ENCODE measurements at places on chromosomes 7 and 10.
A peak's percentile ranks its signal among the peaks of the same experiment; 100 is the strongest.

DNA sequence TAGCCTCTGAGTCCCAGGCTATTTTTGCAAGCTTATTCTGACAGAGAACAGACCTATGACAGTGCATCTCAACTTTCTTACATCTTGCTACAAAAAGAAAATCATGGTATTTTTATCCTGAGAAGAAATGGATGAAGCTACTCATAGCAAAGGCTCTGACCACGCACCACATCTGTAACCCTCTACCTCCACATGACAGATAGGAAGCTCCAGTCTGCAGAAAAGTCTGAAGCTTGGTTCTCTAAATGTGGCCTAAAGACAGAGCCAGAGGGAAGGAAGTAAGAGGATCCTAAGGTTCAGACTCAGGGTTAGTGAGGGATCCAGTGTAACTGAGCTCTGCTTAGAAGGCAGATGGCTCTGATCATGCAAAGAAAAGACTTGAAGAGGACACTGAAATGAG is 58.4 kb upstream of the ABCB5 start:
- DNase-seq, result no peak

DNA sequence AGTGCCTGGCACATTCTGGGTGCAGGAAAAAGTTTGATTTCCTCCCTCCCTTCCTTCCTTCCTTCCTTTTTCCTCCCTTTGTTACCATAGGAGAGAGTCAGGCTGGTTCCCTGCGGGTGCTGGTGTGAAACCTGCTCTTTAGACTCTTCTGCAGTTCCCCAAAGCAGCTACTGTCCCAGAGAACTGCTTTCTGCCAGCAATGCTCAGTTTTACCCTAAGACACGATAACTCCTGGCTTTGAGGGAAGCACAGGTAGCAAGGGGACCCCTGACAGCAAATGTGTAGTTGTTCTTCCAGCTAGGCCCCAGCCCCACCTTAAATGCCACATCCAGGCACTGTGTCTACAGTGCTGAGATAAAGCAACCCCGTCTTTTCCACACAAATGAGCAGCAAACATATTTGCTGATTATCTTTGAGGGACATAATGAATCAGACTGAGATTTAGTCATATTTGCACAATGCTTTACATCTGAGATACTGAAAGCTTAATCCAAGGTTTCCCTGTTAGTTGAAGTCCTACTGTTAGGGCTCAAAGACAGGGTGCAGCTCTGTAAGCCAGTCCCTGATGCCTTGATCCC is 55.5 kb downstream of the MET start:
- no peak for DNase-seq

- peak; percentile 40 for DNase-seq
Observed at GRCh38 chr10:91551856-91552255, 81.0 kb downstream of the PPP1R3C start.

DNA sequence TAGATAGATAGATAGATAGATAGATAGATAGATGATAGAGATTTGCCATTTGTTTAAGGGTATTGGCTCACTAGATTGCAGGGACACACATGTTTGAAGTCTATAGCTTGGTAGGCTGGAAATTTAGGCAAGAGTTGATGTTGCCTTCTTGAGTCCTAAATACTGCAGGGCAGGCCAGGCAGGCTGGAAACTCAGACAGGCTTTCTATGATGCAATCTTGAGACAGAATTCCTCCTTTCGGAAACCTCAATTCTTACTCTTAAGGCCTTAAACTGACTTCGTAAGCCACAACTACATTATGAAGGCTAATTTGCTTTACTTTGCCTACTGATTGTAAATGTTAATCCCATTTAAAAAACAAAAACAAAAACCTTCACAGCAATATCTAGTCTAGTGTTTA is 322.9 kb upstream of the AKR1E2 start:
- no peak for DNase-seq

DNA sequence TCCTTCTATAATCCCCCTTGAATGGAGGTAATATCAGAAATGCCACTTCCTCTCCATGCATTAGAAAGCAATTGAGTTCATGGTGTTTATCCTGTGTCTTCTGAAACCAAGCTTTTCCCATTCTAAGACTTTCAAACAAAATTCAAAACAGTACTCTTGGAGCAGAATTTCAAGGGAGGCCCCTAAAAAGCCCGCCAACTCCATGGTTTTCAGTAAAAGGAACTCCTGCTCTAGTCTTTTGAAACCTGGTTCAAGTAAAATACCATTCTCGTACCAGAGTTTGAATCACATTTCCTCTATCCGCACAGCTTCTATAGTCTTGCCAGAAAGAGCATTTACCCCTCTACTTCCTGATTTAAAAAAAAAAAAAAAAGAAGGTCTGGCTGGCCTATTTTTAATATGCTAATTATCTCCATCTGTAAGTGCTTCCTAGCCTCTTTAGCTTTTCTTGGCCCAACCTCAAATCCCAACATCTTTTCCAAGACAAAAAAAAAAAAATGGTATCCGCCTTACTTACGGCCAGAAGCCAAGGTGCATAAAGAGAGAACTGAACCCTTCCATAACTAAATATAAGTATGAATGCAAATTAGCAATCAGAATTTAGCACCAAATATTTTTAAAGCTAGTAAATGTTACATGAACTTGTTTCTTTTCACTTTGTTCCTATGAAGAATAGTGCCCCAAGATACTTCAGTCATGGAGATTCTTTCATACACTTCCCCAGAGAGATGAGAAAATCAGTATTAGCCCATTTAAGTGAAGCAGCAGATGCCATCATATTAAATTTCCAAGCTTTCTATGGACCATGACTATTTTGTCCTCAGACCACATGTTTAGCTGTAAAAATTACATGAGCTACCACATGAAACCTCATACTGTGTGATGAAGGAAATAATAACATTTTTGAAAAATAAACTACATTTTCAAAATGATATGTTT is 199.9 kb upstream of the FAM3C start:
- DNase-seq, result no peak

DNA sequence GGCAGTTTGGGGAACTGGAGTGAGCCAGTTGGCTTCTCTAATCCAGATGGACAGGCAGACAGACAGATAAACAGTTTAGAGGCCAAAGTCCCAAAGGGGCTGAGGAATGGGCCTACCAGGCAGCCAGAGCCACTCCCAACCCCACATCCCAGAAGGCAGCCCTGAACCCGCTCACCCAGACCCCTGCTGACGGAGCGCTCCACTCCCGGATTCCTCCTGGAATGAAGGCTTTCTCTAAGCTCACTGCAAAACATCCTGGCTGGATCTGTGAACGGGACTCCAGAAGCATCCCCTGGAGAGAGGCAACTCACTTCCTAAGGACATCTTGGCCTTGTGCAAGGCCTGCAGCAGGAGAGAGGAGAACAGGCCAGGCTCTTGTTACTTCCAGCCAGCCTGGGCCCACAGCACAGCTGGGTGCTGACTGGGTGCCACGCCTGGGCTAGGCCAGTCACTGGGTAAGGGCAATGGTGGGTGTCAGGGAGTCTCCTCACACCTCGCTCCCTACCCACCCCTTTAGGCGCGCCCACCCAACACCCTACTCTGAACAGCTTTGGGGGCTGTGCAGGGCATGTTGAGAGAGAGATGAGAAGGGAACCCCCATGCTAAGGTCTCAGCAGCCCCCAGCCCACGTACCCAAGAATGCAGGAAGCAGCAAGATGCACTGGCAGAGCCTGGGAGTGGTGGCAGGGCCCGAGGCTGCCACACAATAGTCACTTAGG is 168.6 kb upstream of the ZMIZ1 start:
- DNase-seq, result no peak

DNA sequence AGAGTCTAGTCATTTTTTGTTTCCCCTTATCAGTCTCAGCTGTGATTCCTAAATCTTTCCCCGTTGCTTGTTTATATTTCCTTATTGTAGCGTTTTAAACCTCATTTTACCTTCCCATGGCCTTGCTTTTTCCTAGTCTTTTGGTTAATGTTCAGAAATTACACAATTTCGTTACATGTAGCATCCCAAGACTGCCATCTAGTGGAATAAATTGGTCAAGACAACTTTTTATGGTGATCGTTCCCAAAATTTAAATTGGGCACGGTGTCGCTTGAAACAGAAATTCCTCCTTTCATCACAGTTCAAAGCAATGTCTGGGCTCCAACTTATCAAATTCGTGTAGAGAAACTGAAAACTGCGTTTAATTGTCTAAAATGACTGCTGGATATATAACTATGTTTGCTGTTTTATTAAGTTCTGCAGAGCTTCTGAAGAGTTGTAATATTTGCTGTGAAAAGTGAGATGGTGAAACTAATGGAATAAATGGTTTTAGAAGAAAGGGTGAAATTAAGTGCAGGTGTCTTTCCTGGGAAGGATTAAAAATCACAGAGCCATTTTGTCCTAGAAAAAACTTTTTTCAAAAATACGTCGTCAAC is 370.2 kb downstream of the PHF14 start:
- peak; percentile 62 for DNase-seq

GRCh38 chr10:31116226-31116625 is 84.6 kb upstream of the ZNF438 start:
- DNase-seq, result no peak

DNA sequence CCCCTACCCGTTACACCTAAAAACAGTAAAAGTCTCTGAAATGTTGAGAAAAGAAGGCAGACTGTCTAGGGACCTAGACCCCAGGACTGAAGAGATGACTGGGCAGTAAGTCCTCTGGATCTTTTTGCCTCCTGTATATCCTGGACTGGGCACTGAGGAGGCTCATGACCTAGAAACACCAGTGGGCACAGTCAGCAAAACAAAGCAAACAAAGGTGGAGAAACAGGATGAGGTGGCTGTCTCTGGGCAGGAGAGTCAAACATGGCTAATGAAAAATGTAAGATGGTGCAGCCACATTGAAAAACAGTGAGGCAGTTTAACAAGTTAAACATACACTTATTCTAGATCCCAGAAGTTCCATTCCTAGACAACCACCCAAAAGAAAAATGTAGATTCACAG is 45.9 kb downstream of the AKR1C4 start:
- DNase-seq, result no peak

Measured in suppressor macrophage treated with lipopolysaccharide for 1 hour (primary cell).